Amniotic epithelial cell (primary cell): ENCODE measurements at places on chromosomes 13 and 19.

DNA sequence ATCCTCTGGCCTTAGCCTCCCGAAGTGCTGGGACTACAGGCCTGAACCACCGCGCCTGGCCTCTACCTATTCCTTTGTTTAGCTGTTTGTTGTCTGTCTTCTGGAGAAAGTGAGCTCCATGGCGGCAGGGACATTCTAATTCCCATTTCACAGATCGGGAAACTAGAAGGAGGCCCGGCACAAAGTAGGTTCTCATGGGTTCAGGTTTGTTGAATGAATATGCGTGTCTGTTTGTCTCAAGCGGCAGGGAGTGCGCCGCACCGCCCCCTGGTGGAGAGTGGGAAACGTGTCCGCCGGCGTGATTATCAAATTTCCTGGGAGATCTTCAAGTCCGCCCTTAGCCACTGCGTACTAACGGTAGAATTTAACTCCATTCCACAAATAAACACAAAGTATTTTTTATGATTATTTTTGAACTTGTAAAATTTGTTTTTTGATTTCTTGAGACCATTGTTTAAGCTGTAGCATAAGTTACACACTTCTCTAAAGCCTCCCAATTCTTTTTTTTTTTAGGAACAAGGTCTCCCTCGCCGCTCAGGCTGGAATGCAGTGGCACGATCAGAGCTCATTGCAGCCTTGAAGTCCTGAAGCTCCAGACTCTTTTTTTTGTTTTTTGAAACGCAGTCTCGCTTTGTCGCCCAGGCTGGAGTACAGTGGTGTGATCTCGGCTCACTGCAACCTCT lies 8.9 kb upstream of the CCDC9 start:
- peak; percentile 62 for DNase-seq

DNA sequence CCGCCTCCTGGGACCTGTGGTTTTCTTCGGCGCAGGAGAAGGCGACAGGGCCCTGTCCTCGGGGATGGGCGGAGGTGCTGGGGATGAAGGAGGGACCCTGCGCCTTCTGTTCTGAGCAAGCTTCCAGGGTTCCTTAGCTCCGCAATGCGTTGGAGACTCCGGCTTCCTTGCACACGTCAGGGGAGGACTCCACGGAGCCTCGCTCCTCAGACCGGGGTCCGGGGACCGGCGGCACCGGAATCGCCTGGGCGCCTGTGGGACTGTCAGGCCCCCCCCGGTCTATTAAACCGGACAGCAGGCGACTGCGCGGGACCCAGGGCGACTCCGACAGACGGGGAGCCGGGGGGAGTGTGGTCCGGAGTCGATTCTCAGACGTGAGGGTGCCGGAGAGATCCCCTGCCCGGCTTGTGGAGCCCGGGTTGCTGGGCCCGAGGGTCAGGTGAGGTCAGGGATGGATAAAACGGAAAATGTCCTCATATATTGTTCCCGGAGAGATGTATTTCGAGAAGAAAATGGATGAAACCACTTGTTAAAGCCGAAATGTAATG lies 227.4 kb downstream of the TEX29 start:
- no peak for DNase-seq

GRCh38 chr19:41958367-41959055 lies 610 bp downstream of the RABAC1 start:
- peak; percentile 53 for DNase-seq

DNA sequence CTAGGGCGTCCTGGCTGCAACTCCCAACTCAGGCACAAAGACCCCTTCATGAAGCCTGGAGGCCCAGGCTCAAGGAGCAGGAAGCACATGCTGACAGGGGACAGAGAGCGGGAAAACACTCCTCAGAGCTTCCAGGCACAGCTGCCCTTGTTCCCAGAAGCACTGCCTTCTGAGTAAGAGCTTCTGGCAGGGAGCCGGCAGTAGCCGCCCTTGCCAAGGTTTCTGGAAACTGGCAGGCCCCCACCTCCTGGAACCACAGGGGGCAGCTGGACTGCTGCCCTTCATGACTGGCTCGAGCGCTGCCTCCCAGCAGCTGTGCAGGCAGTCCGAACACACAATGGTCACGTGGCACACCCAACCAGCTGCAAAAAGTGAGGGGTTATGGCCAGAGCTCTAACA lies 33.6 kb upstream of the EPHX3 start:
- peak; percentile 90 for DNase-seq

- no peak for DNase-seq
Measured at GRCh38 chr19:42303101-42303464, 659 bp upstream of the PAFAH1B3 start.

DNA sequence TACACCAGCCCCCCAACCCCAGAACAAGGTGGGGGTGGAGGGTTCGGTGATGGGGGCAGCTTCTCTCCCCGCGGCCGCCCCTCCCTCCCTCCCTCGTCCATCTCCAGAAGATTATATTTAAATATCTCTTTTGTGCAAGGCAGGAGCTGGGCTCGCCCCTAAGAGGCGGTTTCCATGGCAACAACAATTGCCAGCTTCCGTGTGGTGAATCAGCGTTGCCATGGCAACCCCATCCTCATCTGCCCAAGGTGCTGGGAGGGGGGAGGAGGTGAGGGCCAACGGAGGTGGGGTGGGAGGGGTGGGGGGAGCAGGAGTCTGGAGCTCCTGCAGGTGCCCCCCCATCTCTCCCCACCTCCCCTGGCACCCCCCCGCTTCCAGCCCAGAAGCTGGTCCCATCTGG lies 46.4 kb downstream of the CELF5 start:
- peak; percentile 63 for DNase-seq

DNA sequence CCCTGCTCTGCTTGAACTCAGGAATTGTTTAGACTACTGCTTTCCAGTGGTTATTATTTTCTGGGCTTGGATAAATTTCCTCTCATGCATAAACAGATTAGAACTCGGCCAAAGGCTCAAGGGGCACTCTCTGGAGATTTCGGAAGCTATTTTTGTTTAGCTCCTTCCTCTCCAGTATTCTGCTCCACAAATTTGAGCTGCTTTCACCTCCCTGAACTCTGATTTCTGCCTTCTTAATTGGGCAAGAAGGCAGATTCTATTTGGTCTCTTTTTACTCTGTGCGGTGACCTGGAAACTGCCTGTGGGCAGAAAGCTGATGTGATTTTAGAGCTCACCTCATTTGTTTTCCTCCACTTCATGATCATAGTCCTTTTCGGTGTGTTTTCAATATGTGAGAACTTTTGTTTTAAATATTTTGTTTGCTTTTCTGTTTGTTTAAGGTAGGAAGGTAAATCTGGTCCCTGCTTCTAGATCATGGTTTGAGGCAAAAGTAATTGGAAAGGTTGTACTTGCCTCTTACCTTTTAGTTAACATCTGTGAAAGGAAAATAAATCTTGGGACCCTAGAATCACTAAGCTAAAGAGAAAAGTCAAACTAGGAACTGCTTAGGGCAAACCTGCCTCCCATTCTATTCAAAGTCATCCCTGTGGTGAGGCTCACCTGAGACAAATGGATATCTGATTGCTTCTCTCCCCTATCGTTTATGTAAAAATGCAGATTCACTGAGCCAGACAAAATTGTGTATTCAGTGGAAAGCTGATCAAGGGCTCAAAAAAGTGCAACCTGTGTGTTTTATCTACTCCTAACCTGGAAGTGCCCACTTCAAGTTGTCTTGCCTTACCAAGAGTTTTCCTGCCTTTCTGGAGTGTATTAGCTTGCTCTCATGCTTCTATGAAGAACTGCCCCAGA lies 714.7 kb upstream of the PCDH20 start:
- DNase-seq = no peak

GRCh38 chr19:55165952-55166529 lies 372 bp downstream of the DNAAF3 start:
- DNase-seq = peak; percentile 84

DNA sequence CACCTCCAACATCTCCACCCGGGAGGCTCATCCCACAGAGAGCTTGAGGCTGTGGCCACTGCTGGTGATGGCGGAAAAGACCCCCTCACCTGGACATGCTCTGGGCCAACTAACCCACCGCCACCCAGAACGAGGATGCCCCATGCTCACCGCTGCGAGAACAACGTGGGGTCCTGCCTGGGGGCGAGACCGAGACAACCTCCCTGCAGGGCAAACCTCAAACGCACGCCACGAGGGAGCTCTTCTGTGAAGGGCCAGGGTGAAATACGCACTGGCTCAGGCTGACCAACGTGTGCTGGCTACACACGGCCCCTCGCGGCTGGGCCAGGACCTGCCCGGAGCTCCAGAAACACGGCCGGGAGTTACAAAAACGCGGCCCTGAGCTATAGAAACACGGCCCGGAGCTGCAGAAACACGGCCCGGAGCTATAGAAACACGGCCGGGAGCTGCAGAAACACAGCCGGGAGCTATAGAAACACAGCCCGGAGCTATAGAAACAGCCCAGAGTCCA lies 19.0 kb upstream of the PLPP2 start:
- peak; percentile 36 for DNase-seq
